Uterus (tissue), 4 donors: ENCODE measurements at places on chromosomes 3 and 15.

DNA sequence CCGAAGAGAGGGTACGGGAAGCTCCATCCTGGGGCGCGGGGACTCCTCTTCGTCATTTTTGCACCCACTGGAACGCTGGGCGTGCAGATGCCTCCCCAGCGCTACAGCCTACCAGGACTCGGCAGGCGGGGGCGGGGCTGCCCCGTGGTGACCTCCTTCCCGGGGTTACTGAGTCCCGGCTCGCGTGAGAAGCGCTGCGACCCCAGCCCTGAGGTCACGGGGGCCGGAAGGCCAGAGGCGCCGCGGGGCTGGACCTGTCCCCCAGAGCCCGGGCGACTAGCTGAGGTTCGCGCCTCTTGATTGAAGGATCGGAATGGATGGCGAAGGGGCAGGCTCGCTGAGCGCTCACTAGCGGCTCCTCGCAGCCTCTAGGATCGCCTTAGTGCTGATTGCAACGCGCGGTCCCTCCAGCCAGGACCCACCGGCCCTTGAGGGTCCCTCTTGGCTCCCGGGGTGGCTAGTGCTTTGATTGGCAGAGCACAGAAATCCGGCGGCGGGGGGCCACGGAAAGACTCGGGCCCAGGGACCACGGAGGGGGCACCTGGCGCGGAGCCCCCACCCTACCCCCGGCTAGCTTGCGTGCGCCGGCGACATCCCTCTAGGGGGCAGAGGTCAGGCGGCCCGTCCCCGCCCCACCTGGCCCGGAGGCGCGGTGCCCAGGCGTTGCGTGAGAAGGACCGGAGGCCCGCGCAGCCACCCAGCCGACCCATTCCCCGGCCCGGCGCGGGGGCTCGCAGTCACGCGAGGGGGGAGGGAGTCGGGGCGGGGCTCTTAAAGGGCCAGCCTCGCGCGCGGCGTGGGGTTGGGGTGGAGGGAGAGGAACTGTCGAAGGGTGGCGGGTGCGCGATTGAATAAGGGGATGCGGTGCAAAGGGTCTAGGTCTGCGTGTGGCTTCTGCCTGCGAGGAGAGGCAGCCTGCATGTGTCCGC is 781 bp upstream of the CYP1A1 start:
- no peak for DNase-seq

DNA sequence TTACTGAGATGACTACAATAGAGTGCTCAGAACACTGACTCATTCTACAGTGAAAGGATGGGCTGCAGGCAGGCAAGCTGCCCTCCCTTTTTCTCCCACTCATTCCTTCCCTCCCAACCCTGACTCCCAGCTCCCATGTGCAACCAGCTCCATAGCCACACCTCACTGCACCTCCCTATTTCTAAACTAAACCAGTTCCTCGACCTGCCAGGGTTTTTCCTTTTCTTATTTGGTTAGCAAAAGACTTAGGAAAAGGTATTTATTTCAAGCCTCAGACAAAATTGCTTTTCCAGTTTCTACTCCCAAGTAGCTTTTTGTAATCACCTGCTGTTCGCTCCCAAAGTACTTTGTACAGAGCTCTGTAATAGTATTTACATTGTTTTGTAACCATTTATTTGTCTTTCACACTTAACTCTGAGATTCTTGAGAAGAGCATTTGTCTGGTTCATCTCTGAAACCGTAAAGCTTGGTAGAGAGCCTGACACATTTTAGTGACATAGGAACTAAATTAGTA is 2.2 kb downstream of the AADAC start:
- peak; percentile 43 for DNase-seq

DNA sequence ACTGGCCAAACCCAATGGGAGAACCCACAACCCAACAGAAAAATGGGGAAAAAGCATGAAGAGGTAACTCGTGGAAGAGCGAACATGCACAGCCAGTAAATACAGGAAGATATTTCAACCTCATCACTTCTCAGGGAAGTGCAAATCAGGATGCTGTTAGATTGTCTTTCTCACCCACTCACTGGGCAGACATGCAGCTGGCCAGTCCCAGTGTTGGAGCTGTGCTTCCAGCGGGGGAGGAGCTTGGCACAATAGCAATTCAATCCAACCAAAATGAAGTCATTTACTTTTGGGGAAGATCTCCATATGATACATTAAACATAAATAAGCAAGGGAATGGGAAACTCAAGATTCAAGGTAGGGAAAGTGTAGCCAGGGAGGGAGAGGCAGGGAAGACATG is 12.1 kb downstream of the WNT7A start:
- DNase-seq = no peak

GRCh38 chr15:40435710-40436089 is 5.1 kb upstream of the BAHD1 start:
- peak; percentile 25 for DNase-seq

GRCh38 chr15:32636410-32636809 is 5.1 kb upstream of the SCG5 start:
- no peak for DNase-seq

- DNase-seq = no peak
Observed at GRCh38 chr15:39801641-39802309, 19.1 kb upstream of the FSIP1 start.

DNA sequence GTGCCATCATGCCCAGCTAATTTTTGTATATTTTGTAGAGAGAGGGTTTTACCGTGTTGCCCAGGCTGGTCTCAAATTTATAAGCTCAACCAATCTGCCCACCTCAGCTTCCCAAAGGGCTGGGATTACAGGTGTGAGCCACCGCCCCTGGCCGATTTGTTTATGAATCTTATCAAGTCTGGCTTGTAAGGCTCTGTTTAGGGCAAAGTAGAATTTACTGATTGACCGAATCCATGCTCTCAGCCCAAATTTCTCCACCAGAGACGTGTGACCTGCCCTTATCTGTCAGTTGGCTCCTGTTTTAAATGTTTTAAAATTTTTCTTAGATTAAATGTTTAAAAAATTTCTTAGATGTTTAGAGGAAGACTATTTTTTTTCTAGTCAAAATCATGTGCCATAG is 19.5 kb downstream of the RAD54L2 start:
- no peak for DNase-seq

DNA sequence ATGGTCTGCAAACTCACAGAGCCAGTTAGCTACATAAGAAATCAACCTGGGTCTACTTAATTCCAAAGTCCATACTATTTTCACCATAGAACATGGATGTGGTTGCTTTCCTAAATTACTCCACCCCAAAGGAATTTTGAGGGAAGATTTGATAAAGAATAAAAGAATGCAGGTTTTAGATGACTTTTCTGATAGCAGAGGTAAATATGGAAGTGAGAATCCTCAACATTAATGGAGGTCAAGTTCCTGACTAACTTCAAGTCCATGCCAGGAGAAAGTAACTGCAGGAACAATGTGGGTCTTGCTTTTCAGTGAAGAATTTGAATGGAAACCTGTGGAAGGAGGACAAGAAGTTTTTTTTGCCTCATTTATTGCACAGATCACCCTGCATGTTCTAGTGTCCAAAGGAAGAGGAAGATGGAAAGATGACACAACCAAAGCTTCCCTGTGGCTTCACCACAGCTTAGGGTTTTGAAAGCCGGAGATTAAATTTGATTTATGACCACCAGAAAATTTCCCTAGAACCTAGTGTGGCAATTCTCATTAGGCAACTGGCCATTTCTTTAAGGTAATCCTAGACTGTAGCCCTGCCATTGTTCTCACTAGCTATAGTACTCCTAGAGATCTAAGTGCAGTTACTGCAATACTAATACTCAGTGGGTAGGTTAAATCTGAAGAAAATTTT is 429.7 kb downstream of the RAP2B start:
- DNase-seq = no peak

DNA sequence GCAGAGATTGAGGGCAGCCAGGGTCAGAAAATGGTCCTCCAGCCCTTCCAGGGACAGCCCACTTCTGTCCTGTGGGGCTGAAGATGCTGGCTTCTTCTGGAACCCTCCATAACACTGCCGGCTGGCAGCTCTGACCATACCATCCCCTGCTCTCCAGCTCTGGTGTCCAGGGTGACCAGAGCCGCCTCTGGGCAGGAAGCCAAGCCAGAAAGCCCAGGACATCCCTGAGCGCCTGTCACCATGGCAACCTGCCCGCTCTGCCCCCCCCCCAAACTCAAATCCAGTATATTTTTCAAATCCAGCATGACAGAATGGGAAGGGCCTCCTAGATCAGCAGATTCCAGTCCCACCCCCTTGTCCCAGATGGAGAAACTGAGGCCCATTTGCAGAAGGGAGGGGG is 420 bp upstream of the TMIE start:
- DNase-seq = peak; percentile 48

DNA sequence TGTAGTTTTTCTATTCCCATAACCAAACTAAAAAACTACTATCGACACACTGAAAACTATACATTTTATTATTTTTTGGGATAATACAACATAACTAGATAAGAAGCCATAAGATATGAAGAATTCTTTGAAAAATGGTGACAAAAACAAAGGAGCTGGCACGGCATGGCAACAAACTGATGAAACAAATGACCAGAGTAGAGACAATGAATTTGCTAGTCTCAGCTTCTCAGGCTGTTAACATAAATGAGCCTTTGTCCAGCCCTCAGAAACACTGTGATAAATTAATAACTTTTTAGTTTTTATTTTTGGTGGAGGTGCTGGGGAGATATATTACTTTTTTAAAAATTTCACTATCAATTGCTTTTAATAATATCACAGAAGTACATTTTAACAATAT is 100.7 kb downstream of the SMARCC1 start:
- DNase-seq = no peak

GRCh38 chr3:143832433-143832832 is 15.8 kb downstream of the SLC9A9 start:
- DNase-seq = no peak
